ENCODE measurements at places on chromosomes 5 and 9.
A peak's percentile ranks its signal among the peaks of the same experiment; 100 is the strongest.

DNA sequence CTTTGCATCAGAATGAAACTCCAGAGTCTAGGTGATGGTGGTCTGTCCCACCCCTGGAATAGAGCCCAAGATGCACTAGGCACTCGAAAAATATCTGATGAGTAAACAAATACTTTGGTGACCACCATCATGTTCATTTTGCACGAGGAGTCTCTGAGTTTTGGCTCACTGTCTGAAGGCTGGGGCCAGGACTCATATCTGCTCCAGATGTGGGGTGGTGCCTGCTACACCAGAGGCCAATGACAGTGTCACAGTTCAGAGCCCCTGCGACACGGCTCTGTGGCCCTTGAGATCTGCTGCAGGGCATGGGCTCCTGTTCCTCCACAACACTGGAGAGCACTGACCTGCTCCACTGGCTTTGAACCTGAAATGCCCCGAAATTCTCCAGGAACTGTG lies 164.6 kb downstream of the ROR2 start:
- no peak for DNase-seq

DNA sequence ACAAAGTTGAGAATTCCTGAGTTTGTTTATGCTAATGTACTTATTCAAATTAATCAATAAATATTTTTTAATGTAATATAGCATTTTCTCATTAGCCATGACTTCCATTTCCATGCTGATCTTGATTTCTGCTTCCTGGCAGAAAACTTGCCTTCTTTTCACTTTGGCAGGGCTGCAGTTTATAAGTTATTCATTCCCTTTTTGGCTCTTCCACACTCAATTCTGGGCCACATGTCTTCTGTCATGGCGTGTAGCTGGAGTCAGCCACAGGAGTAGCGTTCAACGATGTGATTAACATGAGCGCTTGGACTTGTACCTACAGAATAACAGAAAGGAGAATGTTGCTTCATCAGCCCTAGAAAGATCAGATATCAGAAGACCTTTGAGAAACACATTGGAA lies 172.9 kb downstream of the CFAP90 start:
- DNase-seq, result no peak

DNA sequence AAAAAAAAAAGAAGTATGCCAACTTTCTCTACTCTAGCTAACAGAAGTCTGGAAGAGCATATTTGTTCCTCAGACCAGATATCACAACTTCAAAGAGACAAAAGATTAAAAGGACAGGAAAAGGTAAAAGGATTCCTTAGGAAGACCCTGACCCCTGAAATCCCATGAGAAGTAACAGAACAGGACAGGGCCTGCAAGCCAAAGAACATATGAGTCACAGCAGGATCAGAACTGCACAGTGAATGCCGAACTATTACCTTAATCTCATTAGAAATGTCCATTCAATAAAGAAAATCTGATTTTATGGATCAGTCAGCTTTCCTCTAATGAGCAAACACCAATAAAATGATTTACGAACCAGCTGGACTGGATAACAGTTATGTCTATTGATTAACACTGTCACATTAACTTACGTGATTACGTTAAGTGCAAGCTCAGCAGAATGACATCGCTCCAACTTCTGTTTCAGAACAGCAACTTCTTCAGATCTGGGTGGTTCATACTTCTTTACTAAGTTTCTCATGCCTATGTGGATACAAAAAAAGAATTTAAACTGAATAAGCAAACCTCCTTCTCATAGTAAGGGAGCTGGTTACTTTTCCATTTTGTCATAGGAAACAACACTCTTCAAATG lies 13.6 kb downstream of the CCNH start:
- DNase-seq, result no peak

DNA sequence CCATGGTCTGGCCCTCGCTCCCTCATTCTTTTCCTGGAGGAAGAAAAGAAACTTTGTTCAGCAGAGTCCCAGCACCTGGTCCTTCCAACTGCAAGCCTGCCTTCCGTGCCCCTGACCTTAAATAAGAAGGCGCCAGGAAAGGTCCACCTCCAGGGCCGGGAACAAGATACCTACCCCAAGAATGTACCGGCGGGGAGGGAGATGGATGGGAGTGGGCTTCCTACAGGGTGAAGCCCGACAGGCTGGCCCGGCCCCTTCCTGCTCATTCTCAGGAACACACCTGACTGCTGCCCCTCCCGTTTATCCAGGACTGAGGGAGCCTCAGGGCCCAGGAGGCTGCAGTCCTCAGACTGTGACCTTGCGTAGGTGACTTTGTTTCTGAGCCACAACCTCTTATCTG lies 27.3 kb upstream of the GFPT2 start:
- no peak for DNase-seq

GRCh38 chr9:128702949-128703615 lies 779 bp downstream of the PKN3 start:
- no peak for DNase-seq

DNA sequence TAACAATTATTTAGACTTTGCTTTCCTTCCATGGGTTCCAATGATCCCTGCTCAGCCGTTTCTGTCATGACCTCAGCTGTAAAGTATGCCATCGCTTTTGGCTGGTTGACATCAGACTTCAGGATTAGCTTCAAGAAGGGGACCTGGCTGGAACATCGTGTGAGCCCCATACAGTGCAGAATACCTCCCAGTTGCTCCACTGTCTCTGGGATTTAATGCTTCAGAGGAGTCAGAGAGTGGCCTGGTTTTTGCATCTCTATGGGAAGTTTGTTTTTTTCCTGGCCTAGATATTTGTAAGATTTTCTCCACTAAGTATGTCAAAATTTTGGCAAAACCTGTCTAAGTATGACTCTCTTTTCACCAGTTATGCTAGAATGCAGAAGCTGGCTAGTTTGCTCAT lies 216.9 kb downstream of the GABBR2 start:
- no peak for DNase-seq

GRCh38 chr5:92977846-92978540 lies 603.0 kb downstream of the NR2F1-AS1 start:
- DNase-seq, result no peak

DNA sequence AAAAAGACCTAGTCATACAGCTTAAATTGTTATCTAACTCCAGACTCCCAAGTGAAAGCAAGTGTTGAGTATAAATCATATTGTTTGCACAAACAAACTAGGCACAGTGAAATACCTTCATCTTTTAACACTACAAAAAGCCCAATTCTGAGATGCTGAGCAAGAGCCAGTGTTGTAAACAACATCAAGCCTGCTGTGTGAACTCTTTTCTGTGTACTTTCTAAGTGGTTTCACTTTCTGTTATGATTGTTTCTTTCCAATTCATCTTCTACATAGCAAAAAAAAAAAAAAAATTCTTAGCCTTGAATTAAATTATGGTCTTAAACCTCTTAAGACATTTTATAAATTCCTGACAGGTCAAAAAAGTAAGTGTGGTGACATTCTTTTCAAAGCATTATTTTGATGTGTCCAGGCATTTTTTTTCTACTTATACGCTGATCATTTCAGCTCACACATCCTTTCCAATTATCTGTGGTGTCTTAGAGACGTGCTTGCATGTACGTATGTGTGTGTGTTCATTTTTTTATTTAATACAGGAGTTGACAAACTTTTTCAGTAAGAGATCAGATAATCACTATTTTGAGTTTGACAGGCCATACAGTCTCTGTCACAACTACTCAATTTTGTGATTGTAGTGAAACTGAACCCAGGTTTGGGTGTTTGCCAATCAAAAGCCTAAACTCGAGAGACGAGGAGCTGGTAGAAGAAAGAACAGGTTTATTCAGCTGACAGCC lies 556.1 kb downstream of the CDH9 start:
- no peak for DNase-seq

DNA sequence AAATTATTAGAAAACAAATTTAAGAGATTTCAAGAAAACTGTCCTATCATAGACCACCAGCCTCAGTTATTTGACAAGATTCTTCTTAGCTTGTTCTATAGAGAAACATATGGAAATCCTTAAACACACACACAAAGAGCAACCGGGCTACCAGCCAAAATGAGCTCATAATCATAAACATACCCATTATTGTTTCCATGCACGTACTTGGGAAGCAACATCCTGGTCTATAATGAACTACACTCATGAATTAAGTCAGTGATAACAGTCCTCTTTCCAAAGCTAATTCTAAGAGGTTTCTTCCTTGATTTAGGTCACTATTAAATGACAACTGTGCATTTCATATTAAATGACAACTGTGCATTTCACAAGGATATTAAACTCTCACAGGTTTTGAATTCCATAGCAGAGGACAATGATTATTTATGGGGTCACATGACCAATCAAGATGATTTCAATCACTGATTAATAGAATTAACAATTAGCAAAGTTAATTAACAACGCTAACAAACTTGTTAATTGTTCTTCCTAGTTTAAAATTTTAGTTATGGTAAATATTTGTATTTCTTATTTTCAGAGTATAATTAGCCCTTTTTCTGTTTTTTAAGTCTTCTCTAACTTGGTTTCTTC lies 77.0 kb downstream of the OXCT1 start:
- DNase-seq, result no peak

GRCh38 chr5:154758493-154758892 lies 3.3 kb downstream of the LARP1 start:
- DNase-seq, result no peak

DNA sequence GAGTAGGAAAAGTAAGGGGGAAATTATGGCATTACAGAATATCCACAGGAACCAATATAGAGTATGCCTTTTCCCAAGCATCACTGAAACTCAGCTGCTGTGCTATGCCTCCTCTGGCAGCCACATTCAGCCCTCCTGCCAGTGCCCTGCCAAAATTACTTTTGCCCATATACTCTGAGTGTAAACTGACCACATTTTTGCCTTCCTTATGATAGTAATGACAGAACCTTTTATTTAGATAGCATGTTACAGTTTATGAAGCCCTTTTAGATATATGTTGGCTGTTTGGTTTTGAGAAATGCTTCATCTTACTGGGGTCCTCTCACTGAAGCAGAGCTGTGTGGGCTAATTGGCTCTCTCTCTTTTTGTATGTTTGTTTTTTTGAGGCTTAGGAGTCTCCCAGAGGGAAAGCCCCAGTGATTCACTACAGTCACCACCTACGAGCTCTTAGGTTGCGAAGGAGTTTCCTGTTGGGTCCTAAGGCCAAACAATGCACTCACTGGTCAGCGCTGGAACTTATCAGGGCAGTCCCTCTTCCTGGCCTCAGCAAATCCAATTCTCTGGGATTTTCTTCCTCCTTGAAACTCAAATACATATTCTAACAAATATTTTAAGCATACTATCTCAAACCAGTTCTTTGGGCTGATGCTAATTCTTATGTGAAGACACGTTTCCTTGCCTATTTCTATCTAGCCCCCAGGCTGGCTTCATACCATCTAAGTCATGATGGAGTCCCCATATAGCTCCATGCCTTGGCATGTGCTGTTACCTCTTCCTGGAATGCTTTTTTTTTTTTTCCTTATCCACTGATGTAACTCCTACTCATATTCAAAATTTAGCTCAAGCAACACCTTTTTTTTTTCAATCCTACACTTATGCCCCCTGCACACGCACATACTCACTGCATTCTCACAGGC lies 3.7 kb downstream of the PHF24 start:
- DNase-seq, result no peak

DNA sequence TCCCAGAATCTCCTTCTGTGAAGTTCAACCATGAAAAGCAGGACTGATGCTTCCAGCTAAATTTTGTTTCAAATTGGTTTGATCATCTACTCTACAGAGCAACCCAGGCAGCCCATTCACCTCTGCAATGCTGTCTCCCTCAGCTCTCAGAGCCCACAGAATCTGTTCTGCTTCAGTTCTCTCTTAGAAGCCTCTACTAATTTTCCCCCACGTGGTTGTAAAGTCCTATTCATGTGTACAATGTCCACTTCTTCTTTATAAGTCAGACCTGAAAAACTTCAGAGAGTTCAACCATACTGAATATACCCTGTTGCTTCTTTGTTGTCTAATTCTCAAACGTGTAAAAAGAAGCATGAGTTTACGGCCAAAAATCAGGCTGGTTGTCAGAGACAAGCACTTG lies 21.3 kb upstream of the FAM13B start:
- no peak for DNase-seq

GRCh38 chr9:5612185-5612530 lies 16.7 kb upstream of the RIC1 start:
- no peak for DNase-seq

DNA sequence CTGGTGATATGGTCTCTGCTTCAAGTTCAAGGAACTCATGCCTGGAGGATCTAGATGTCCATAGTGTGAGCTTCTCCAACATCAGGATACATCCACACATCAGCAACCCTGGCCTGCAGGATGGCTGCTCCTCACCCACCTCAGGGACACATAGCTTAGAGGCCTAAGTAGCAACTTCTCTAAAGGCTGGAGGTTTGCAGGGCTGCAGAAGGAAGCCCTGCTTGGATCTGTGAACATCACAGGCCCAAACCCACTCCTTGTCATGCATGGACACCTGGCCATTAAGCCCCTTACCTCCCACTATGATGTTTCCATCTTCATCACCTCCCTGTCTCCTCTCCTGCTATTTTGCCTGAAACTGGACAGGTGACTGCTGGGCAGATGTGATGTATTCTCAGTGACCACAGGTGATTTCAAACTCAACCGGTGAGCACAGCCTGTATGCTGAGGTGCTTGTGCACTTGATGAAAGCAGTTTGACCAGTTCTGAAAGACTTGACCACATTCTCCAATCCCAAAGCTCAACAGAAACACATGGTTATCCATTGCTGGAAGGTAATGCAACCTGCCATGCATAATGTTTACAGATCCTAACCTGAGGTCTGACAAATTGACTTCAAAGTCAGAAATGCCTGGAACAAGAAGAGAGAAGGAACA lies 205.2 kb downstream of the FSTL4 start:
- DNase-seq, result no peak

- DNase-seq, result peak; percentile 53
Observed at GRCh38 chr5:141040771-141041426, 10.3 kb upstream of the PCDHB1 start.

DNA sequence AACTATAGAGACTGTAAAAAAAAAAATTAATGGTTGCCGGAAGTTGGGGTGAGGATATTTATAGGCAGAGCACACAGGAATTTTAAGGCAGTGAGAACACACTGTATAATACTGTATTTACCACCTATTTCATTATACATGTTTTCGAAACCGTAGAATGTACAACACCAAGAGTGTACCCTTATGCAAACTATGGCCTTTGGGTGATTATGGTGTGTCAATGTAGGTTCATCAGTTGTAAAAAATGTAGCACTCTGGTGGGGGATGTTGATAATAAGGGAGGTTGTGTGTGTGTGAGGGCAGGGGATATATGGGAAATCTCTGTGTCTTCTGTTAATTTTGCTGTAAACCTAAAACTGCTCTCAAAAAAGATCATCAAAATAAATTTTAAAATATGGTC lies 791.7 kb upstream of the CDH10 start:
- DNase-seq, result no peak

Data from stimulated activated CD8-positive, alpha-beta memory T cell treated with anti-CD3 and anti-CD28 coated beads, Interleukin-15, amount 100 ng/mL, for 48 hours (primary cell).